RWPE2 (cell line): ENCODE measurements at places on chromosomes 7 and 10.

- no peak for DNase-seq
Measured at GRCh38 chr10:8193546-8193945, 139.1 kb downstream of the GATA3 start.

DNA sequence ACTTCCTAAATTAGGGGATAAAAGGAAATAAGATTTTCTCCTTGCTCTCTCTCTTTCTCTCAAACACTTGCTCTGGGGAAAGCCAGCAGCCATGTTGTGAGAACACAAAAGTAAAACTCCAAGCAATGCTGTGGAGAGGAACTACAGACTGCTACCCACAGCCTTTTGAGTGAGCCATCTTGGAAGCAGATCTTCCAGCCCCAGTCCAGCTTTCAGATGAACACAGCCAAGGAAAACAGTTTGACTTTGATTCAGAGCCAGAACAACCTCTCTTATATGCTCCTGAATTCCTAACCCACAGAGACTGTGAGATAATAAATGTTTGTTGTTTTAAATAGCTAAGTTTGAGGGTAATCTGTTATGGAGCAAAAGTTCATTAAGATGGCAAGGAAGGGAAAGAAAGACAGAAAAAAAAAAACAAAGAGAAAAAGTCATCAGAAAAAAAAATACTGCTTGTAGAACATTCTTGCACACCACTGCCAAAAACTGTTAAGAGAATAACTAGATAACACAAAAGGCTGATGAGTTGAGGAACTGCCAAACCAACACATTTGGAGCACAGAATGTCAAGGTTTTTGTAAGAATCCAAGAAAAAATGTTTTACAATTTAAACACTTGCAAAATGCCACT, 20.9 kb upstream of the PRKAR2B start:
- DNase-seq = no peak

DNA sequence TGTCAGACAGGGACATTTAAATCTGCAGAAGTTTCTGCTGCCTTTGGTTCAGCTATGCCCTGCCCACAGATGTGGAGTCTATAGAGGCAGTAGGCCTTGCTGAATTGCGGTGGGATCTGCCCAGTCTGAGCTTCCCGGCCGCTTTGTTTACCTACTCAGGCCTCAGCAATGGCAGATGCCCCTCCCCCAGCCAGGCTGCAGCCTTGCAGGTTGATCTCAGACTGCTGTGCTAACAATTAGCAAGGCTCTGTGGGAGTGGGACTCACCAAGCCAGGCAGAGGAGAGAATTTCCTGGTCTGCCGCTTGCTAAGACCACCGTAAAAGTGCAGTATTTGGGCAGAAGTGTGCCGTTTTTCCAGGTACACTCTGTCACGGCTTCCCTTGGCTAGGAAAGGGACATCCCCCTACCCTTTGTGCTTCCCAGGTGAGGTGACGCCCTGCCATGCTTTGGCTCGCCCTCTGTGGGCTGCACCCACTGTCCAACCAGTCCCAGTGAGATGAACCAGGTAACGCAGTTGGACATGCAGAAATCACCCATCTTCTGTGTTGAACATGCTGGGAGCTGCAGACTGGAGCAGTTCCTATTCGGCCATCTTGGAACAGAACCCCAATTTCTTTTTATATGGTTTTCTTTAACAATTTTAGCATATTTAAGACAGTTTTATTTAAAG, 28.4 kb upstream of the VWDE start:
- no peak for DNase-seq

DNA sequence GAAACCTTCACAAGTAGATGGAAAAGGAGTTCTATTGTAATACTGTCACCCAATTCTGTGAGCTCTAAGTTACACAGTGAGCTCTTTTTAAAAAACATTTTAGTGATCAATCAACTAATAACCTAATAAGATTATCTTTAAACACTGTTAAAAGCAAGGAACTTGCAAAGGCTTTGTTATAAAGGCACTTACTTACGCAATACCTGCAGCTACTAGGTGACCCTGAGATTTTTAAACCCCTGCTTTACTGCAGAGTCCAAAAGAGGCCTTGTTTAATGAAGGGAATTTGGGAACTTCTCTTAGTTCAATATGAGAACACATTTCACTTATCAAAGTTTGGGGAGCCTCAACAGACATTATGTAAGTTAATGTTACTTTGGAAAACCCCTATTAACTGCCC, 53.3 kb downstream of the P4HA1 start:
- no peak for DNase-seq

GRCh38 chr7:68858497-68858896, 739.8 kb upstream of the AUTS2 start:
- DNase-seq = no peak

DNA sequence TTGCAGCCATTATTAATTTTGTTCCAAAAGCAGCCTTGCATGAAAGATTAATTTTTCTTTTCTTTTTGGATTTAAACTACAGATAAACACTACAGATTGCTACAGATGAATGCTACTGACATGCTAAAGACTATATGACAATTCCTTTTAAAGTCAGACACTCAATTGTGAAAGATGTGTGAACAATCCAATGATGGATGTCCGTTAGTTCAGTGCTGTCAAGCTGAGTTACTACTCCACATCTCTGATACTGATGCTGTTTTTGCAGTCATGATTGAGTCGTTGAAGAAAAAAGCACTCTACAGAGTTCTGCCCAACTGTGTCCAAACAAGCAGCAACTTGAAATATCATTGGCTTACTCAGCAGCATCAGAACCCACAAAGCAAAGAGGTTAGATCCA, 146.8 kb downstream of the OTUD1 start:
- no peak for DNase-seq

DNA sequence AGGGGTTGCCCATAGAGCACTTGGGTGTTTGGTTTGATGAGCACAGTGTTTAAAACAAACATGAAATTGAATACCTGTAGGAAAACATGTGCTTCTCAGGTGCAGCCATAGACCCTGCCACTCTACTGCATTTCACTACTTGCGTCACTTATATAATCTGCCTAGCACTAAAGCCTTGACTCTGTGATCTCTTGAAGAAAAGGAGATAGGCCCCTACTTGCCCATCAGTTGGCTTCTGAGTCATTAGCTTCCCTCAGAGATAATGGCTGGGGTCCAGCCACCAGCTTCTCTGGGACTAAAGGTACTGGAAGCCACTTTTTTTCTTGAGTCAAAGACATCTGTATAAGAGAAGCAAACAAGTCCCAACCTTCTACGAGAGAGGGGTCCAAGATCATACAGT, 45.9 kb upstream of the BTRC start:
- no peak for DNase-seq
